ENCODE measurements at places on chromosomes 4 and X.

- DNase-seq: no peak
Measured at GRCh38 chr4:132767901-132768300, 381.2 kb upstream of the PCDH10 start.

GRCh38 chrX:148426467-148426866 is 74.0 kb upstream of the AFF2 start:
- DNase-seq: no peak

DNA sequence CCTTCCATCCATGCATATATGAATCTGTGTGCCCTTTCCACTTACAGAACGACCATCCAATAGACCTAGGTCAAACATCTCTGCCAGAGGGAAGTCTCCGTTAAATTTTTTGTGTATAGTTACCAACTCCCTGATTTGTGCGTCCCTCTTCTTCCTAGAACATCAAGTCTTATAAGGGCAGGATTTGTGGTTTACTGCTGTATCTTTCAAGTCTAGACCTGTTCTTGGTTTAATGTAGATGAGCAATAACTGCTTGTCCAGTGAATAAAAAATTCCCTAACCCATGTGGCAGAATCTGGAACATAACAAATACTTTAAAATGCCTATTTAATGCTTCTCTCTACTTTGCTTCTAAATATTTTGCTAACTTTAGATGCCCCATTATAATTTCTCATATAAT is 988.8 kb downstream of the RAPGEF2 start:
- DNase-seq: no peak

- no peak for DNase-seq
Measured at GRCh38 chr4:40916880-40917279, 167.1 kb downstream of the NSUN7 start.

- no peak for DNase-seq
Measured at GRCh38 chrX:48591255-48591791, 6.0 kb upstream of the WDR13 start.

DNA sequence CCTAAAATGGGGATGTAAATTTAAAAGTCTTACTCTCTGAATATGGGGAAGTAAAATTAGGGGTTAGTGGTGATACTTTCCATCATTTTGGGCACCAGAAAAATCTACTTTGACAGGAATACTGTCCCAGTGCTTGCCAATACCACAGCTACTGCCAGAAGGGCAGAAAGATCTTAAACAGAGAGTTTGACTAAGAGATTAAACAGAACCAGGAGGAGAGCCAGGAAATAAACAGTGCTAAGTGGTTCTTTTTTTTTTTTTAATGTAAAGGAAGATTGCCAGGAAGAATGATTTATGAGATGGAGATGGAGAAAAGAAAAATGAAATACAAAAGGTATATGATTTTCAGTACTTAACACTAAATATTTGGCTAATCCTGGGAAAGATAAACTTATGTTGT is 126.8 kb downstream of the RTL3 start:
- peak; percentile 28 for DNase-seq

DNA sequence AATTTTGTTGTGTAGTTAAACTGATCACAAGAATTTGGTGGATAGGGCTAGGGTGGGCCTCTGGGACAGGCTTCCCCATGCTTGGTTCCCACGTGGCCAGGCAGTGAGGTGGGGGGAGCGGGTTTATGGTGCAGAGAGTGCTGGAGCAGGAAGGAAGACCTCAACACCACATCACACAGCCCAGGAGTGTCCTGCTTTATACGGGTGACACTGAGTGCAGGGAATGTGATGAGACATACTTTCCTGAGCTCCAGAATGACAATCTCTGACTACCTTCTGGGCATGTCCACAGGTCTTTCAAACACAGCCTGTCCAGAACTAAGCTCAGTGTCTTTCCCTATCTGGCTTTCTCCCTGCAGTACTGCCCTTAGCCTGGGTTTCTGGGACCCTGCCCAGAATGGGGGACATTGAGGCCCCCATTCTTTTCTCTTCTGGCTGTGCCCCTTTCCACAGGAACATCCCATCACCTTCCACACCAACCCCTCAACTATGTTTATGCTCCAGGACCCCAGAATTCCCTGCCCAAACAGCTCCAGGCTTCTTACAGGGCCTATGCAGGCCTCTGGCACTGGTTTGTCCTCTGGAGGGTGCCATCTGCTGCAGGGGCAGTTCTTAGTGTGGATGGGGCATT is 36.5 kb upstream of the RASL11B start:
- DNase-seq: no peak

- DNase-seq: no peak
Measured at GRCh38 chr4:38466401-38466800, 197.6 kb upstream of the KLF3 start.

GRCh38 chr4:89506866-89507491 is 199.4 kb upstream of the GPRIN3 start:
- DNase-seq: no peak

- DNase-seq: no peak
Measured at GRCh38 chr4:6771229-6771671, 11.3 kb upstream of the KIAA0232 start.

DNA sequence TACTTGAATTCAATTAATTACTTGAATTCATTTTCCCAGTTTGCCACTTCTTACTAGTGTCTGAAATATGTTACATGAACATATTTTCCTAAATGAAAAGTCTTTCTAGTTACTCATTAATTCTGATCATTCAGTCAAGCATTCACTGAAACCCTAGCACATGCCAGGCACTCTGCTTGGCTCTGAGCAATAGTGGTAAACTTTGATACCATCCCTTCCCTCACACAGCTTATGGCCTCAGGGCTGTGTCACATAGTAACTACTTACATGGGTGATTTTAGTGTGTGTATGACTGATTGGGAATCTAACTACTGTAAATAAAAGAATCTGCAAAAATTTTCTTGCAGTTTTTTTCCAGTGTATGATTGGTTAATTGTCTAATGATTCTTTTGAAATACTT is 32.7 kb downstream of the METAP1 start:
- DNase-seq: no peak

- peak; percentile 3 for DNase-seq
Measured at GRCh38 chr4:10671366-10671765, 13.2 kb downstream of the CLNK start.

- DNase-seq: peak; percentile 31
Measured at GRCh38 chrX:5388087-5388486, 840.6 kb downstream of the NLGN4X start.

- DNase-seq: no peak
Measured at GRCh38 chrX:151985955-151986354, 11.5 kb upstream of the GABRE start.

DNA sequence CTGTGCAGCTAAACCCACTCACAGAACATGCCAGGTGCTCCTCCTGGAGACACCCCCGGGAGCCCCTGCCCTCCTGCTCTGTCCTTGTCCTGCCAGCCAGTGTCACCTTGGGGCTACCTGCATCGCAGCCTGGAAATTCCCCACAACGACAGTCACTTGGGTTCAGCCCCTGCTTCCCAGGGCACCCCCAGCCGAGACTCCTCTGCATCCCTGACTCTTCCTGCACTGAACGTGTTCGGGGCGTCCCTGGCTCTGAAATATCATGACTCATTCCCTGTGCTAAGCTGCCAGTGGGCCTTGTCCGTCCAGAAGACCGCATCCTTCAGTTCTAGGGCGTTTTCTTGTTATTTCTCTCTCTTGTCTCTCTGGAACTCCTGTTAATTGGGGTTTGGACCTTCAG is 5.8 kb downstream of the CFAP99 start:
- no peak for DNase-seq

- DNase-seq: peak; percentile 65
Measured at GRCh38 chr4:2256156-2256731, 5.7 kb downstream of the MXD4 start.

DNA sequence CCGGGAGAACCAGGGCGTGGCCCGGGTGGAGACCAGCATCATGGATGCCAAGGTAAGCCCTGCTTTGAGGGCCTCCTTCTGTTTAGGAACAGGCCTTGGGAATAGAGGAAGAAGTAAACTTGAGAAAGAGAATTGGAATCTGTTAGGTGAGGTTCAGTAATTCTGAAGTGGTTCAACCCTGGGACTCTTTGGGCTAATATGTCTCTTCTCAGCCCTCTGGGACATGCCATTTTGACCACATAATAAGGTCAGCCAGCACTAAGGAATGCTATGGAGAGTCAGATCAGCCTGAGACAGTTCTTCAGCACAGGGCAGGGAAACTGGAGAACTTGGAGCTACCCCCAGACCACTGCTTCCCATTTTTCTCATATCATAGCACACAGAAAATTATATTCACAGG is 63.3 kb upstream of the PRPS1 start:
- no peak for DNase-seq

DNA sequence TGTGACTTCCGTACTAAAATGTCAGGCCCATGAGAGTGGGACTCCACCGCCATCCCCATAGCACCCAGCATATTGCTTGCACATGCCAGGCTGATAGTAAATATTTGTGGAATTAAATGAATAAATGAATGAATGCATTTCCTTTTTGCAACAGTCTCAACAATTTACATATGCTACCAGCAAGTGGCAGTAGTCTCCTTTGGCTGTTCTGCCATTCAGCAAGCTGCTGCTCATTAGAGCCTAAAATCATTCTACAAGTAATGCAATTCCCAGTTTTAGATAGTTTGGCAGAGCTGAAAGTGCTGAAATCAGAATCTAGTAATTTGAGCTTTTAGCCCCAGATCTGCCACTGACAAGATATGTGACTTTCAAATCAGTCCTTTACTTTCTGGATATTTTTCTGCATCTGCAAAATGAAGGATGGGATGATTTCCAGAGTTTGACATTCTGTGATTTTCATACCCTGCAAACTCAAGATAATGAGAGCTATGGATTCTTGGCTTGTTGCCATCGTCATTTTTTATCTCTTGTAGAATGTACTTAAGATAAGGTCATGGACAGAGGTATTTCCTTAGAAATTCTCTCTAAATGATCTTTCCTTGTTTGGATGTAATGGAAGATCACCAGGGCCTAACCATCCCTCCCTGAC is 35.7 kb upstream of the INTS6L start:
- DNase-seq: peak; percentile 71

GRCh38 chr4:112979881-112980421 is 69.5 kb upstream of the ANK2 start:
- DNase-seq: no peak

GRCh38 chrX:389021-389441 is 2.3 kb upstream of the PPP2R3B start:
- DNase-seq: peak; percentile 28

DNA sequence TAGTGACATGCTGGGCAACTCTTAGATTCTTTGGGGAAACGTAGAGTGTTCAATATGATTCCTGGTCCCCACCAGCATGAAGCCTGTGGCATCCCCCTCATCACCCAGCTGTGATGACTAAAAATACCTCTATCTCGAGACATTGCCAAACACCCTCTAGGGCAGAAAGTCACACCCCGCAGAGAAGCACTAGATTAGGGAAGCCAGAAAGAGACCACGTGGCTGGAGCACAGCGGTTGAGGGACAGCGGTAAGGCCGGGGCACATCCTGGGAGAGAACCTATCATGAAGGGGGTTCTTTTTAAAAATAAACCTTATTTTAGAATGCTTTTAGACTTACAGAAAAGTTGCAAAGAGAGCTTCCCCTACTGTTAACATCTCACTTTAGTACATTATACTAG is 11.0 kb downstream of the FAT1 start:
- no peak for DNase-seq

GRCh38 chr4:98055800-98056501 is 87.3 kb downstream of the STPG2 start:
- no peak for DNase-seq

- peak; percentile 36 for DNase-seq
Measured at GRCh38 chr4:85368932-85369331, 106.0 kb upstream of the ARHGAP24 start.

- peak; percentile 43 for DNase-seq
Measured at GRCh38 chr4:173138624-173139023, 30.0 kb upstream of the GALNT7 start.

DNA sequence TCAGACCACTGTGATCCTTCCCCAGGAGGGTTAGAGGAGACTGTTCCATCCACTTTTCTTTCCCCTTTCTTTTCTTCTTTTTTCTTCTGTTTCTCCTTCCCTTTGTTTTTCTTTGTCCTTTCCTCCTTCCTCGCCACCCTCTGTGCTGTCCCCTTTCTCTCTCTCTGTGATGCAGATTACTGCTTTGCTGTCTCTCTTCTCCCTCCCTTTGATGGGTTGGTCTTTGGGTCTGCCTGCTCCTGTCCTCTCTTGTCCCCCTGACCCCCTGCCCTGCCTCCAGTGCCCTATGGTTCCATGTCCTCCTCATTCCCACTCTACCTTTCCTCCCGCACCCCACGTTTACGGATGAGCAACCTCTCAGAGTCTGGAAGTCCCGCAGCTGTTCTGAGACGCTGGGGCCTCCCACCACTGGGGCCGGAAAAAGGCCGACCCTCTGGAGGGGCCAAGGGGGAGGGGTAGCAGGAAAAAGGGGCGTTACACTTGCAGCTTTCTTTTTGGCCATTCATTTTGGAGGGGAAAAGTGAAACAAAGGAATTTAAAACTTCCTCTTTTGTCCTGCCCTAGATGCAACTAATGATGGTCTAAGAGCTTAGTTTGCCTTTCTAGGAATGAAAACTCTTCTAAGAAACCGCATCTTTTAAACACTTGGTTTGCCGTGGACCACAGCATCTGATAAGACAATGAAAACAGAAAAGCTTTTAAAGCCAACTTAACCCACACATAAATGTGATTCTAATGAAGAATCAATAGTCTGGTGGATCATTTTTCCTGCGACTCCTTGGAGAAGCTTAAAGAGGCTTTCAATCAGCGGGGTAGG is 24.5 kb upstream of the TSR2 start:
- DNase-seq: peak; percentile 36

GRCh38 chr4:6241062-6241845 is 28.4 kb upstream of the WFS1 start:
- DNase-seq: no peak

All from muscle of leg (tissue), 16 donors.